ENCODE measurements at places on chromosomes 4 and X.

- DNase-seq, result no peak
These were observed 27.6 kb upstream of the CFAP299 start for GRCh38 chr4:80307774-80308465.

DNA sequence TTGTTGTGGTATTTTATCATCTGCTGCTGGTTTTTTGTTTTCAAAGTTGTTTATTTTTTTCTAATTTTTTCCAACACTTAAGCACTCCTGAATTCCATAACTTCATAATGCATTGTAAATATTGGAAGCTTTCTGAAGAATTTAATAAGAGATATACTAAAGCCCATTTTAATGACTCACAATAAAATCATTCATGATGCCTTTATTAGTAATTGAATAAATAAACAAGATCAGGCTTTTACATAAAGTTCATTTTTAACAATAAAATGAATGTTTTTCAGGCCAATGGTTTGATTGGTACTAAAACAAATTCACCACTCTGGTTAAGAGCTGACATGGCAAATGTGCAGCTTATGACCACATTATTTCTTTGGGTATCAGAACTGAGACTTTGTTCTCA is 408.2 kb upstream of the SMIM31 start:
- no peak for DNase-seq

GRCh38 chrX:13825178-13825762 is 8.4 kb upstream of the GPM6B start:
- DNase-seq, result no peak

- no peak for DNase-seq
These were observed 4.2 kb upstream of the CXCL1 start for GRCh38 chr4:73864961-73865360.

DNA sequence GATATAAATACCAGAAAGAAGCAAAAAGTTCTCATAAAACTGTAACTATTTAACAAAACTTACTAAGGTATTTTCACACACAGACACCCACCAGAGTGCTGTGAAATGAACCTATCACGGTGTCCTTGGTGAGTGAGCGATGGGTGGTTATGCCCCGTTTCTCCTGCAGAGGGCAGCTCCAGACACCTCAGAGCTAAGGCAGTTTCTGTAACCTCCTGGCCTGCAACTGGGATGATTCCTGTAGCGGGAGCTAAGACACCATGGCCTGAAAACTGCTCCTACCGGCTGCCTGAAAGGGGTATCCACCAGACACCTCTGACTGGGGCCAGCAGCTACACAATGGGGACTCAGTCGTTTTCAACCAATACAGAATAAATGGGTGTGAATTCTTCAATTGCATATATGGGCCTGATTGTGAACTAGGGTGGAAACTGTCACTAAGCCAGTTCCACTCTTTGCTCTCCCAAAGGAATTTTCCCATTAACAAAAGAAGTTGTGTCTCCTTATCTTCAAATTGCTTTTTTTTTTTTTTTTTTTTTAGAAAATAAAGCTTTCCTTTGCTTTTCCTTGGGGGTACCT is 2375.8 kb upstream of the TENM3 start:
- peak; percentile 5 for DNase-seq

DNA sequence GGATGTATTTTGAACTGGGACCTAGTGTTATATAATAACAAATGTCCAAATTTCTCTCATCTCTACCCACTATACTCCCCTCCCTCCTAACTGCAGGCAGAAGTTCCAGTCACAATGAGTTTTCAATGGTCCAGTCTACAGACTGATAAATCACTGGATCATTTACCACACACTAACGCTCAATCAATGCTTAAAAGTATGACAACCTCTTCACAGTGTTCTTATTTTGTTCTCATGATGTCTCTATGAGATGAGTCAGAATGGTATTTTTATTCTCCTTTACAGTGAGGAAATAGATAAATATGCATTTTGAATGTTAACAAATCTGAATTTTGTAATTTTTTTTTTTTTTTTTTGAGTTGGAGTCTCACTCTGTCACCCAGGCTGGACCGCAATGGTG is 83.7 kb upstream of the ETNPPL start:
- DNase-seq, result no peak

DNA sequence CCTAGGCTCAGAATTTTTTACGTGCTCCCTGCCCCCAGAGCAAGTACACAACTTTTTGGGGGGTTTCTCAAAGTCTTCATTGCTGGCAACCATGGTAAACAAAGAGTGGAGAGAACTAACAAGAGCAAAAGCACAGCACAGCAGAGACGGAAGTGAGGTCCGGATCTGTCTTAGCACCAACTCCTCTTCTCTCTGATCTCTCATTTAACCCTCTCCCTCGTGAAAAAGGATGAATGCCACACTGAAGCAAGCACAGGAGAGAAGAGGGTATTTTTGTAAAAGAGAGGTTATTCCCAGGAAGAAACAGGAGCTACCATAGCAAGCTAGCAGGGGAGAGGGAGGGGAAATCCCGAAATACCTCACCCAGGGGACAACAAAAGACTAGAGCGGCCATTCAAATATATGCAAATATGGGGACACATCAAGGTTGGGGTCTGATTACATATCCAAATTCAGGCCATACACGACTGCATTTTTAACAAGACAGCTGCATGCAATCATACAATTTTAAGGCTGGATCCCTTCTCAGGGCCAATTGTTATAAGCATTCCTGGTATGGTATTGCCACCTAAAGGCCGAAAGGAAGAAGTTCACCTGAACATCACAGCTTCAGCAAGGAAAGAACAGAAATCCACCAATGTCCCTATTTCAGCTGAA is 46.6 kb downstream of the CD40LG start:
- no peak for DNase-seq

- DNase-seq, result no peak
These were observed 495.1 kb upstream of the FAM241A start for GRCh38 chr4:111650146-111650545.

DNA sequence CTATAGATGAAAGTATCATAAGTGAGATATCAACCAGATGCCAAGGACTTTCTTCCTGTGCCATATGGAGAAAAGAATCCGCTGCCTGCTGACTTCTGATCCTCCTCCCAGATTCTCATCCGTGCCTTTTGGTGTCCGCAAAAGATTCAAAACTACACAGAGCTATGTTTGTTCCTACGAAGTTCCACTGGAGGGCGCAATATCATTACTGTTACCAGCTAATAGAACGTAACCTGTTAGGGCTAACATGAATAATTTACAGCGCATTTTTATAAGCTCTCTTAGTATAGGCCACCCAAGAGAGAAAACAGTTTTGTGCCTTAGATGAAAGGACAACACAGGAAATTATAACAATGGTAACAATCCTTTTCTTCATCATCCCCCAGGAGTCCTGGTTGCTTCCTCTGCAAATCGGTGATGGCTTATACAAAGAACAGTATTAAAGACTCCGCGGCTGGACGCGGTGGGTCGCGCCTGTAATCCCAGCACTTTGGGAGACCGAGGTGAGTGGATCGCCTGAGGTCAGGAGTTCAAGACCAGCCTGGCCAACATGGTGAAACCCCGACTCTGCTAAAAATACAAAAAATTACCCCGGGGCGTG is 22.8 kb upstream of the CENPVL3 start:
- DNase-seq, result peak; percentile 1

GRCh38 chr4:84866295-84866694 is 100.2 kb downstream of the WDFY3 start:
- no peak for DNase-seq

DNA sequence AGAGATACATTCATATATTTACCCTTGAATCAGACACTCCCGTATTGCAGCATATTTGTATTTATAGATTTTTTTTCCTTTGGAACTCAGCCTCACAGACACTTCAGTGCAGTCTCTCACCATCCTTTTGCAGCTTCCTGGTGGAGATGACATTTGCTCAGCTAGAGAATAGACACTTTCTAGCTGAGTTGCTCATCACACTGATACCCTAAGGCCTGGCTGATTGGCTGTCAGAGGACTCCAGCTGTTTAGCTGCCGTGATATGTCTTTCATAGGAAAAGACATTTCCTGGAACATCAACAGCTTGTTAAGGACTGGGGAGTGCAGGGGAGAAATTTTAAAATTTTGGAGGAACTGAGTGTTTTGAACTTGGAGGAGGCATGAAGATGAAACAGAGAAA is 429.6 kb downstream of the SMARCA1 start:
- DNase-seq, result no peak

DNA sequence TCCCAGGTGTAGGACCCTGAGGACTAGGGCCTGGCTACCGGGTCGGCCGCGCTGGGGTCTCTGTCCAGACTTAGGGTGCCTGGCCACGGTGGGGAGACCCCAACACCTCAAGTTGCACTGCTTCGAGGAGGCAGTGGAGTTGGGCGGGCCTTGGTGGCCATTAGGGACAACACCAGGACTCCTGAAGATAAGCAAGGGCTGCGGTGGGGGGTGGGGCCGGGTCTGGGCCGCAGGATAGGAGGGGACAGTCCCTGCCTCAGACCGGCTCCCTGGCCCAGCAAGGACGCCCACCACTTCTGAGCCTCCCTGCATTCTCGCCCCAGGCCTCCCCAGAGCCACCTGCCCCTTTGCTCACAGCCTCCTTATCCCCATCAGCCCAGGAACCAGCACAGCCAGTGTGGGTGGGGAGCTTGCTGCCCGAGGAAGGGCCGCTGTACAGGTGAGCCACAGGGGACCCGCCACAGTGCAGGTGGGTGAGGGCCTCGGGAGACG is 5.5 kb upstream of the MXD4 start:
- DNase-seq, result no peak

- DNase-seq, result no peak
These were observed 203.0 kb downstream of the BMPR1B start for GRCh38 chr4:94960708-94961107.

- DNase-seq, result no peak
These were observed 152.5 kb upstream of the TLL1 start for GRCh38 chr4:165720411-165721082.

- DNase-seq, result no peak
These were observed 238.4 kb downstream of the SNCA start for GRCh38 chr4:89598602-89599001.

- DNase-seq, result no peak
These were observed at the start of gene ING2 for GRCh38 chr4:183504930-183505610. TSS of gene ING2 (plus strand) at chr4:183505058. CDS start at chr4:183505196, 138 bp downstream.

- DNase-seq, result no peak
These were observed 271.2 kb downstream of the RAB28 start for GRCh38 chr4:13212936-13213335.

DNA sequence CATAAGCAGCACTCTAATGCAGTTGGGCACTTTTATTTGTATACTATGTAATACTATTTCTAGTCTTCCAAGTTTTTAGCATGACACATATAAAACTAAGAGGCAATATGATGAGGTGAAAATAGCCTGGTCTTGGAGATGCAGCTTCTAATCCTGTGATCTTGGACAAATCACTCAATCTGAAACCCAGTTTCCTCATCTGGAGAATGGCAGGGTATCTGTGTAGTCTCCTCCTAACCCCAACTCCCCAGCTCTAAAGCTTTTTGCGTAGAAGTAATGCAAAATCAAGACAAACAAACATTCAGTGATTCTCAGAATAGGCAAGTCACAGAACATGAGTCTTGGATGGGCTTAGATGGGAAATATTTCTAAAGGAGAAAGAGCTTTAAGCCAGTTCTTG is 36.7 kb upstream of the IL21 start:
- DNase-seq, result no peak

GRCh38 chrX:116172976-116173375 is 2.4 kb downstream of the AGTR2 start:
- DNase-seq, result no peak

- no peak for DNase-seq
These were observed 83.8 kb upstream of the MAML3 start for GRCh38 chr4:140237616-140238350.

DNA sequence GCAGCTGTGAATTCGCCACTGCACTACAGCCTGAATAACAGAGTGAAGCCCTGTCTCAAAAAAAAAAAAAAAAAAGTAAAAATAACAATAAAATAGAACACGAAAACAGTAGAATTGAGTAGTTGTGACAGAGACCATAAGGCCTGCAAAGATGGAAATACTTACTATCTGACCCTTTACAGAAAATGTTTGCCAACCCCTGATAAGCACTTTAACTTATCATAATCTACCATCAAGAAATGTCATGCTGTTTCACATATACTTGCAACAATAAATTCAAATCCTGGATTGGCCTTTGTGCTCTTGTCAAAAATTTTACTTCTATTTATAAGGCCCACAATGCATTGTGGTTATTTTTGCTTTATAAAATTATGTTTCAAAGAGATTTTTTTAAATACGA is 75.5 kb downstream of the ING2 start:
- no peak for DNase-seq

DNA sequence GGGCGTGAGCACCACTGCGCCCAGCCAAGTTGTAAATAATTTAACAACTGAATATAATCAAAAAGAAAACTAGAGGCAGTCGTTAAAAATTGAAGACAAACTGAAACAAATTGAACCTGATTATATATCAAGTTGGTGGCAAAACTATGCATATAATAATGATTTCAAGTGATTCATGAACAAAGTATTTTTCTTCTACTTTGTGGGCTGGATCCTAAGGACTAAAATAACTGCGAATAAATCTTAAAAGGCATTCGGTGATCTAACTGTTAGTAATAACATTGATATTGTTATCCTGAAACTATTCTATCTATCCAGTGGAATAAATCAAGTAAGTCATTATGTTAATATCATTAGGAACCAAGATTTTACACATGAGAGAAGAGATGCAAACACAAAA is 21.2 kb upstream of the USP9X start:
- DNase-seq, result no peak

- no peak for DNase-seq
These were observed 145.1 kb downstream of the MGST2 start for GRCh38 chr4:139810710-139811109.

DNA sequence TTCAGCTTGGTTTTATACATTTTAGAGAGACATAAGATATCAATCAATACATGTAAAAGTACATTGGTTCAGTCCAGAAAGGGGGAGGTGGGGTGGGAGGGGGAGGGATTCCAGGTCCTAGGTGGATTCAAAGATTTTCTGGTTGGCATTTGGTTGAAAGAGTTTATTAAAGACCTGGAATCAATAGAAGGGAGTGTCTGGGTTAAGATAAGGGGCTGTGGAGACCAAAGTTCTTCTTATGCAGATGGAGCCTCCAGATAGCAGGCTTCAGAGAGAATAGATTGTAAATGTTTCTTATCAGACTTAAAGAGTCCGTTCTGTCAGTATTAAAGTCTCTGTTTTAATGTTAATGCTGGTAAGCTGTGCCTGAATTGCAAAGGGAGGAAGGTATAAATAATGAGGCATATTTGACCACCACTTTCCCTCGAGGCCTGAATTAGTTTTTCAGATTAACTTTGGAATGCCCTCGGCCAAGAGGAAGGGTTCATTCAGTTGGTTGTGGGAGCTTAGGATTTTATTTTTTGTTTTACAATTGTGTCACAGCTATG is 169.9 kb downstream of the AASDH start:
- no peak for DNase-seq

GRCh38 chrX:129679901-129680300 is 25.1 kb upstream of the APLN start:
- DNase-seq, result no peak

- DNase-seq, result no peak
These were observed 5.3 kb downstream of the PDE6B start for GRCh38 chr4:630656-631055.

- no peak for DNase-seq
These were observed 164.7 kb upstream of the SLC7A11 start for GRCh38 chr4:138406876-138407275.

GRCh38 chr4:66357316-66357715 is 687.0 kb upstream of the EPHA5 start:
- DNase-seq, result no peak
